Activated CD4-positive, alpha-beta T cell treated with anti-CD3 and anti-CD28 coated beads, Interleukin-2, amount 50 U/mL, for 48 hours (primary cell): ENCODE measurements at places on chromosomes 6 and 20.

DNA sequence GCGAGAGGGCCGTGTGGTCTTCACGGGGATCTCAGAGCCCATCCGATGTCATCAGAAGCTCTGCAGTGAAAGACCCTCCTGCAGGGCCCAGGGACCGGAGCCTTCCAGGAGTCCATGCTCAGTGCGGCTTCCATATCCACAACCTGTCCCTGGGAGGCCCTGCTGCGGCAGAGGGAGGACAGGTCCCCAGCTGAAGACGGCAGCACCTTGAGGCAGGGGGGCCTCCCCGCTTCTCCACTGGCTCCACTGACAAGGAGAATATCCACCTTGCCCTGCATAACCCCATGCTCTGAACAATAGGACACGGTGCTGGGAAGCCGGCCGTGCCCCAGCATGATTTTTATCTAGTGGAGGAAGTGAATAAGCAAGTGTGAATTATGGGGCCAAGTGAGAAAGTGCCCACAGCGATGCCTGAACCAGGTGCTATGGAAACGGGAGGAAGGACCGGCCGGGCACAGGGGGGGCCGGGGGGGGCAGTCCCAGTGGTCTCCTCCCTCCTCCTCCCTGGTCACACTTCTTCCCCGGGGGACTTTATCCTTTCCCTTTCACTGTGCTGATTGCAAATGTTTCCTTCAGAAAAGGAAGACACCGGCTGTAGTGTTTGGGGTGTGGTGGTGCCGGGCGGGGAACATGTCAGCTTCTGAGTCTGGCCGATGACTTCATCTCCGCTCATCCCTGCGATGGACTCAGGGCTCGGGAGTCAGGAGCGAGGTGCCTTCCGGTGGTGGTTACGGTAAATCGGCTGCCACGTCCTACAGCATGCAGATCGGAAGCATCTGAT, 225.1 kb downstream of the ERMARD start:
- no peak for DNase-seq

DNA sequence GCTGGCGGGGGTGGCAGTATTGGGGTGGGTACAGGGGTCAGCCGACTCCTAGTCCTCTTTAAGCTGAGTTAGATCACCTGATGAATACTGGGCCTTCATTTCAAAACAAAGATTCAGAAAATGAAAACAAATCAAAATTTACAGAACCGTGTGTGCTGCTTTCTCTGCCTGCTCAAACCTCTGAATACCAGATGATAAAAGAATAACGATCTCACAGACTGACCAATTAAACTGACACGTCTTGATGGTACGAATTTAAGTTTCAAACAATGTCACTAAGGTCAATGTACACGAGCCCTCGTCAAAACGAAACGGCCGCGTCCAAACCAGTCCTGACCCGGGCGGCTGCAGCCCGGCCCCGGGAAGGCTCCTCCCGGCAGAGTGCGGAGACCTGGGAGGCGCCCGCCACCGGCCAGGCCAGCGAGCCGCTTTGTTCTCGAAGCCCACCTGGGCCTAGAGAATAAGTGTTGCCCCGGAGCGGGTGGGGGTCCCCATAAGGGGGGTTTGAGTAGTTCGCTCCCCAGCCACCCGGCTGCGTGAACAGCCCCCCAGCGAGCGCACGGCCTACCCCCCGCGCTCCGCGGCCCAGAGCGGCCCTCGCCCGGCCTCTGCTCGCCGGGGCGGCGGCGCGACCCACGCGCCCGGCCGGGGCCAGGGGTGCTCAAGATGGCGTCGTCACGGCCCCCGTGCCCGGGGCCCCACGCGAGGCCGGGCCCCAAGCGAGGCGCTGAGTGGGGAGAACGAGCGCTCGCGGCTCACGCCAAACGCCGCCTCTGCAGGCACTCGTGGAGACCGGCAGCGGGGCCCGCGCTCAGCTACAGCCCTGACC, 728 bp downstream of the PSMA7 start:
- no peak for DNase-seq

DNA sequence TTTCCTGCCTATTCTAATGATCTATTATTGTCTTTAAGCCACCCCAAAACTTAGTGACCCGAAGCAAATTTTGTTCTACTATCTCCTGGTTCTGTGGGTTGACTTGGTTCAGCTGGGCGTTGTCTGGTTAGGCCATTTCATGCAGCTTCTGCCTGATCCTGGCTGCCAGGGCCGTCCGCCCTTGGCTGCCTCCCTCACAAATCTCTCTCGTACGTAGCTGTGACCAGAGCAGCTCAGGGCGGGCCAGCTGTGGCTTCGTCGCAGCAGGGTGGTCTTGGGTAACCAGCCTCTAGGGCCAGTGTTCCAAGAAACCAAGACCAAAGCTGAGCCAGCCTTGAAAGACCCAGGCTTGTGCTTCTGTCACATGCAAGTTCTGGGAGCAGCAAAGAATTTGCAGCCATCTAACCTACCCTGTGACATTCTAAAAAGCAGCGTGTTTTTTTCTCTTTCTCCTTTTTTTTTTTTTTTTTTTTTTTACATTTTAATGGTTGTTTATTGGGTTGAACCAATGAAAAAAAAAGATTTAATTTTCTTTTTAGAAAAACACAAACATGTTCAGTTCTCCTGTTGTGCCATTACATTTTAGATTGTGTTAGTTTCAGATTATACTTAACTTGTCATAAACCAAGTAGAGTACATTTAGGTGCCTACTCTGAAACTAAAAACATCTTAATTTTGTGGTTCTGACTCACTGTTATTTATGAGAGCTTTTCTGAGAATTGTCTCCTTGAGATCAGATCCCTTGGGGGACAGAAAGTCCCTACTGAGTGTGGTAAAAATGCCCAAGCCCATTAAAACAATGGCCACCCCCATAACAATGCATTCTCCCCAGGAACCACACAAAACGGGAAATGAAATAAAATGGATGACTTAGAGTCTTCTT, 83.9 kb downstream of the ZDHHC14 start:
- no peak for DNase-seq

DNA sequence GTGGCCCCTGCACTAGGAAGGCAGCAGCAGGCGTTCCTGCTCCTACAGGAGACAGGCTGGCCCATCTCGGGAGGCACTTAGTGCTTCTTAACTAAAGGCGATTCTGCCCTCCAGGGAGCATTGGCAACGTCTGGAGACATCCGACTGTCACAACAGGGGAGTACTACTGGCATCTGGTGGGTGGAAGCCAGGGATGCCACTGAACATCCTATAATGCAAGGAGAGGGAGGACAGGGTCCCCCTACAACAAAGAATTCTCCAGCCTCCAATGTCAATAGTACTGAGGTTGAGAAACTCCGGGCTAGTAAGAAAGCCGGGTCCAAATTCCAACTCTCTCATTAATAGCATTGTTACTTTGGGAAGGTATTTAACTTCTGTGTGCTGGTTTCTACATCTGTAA, 119.4 kb upstream of the ARMC2 start:
- no peak for DNase-seq

DNA sequence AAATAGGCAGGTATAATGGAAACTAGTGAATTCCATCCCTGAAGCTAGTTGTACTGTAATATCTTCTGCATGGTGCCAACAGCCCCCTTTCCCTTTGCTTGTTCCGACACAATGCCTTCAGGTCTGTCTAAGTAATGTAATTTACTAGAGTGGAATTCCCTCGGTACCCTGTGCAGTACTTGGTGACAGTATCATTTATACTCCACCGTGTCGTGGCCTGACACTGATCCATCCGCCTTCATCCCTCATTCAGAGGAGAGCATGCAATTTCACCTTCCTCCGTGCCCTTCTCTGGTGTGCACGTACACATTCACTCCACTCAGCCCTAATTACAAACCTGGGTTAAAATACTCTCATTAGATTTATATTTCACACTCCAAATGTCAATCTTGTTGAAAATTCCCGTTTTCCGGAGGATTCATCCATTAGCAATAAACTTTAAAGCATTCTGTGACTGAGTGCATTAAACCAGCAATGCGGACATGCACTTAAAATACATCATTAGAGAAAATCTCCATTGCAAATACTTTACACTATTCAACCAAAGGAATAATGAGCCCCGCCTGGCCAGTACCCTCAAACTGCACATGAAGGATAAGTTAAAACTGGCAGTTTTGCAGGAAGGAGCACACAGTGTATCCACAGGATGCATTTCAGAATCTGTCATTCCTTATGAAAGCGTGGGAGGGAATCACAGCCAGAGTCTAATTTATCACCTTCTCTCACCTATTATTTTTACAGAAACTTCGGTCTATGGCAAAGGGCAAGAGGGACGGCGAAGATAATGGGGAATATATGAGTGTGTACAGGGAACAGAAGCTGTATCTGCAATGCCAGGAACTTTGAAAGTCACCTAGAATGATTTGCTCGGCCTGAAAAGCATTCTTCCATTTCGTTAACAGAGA, 182.5 kb downstream of the GJA10 start:
- DNase-seq: no peak

GRCh38 chr6:133774356-133774755, 114.6 kb upstream of the TCF21 start:
- no peak for DNase-seq
